ENCODE measurements at places on chromosomes 6 and 20.

DNA sequence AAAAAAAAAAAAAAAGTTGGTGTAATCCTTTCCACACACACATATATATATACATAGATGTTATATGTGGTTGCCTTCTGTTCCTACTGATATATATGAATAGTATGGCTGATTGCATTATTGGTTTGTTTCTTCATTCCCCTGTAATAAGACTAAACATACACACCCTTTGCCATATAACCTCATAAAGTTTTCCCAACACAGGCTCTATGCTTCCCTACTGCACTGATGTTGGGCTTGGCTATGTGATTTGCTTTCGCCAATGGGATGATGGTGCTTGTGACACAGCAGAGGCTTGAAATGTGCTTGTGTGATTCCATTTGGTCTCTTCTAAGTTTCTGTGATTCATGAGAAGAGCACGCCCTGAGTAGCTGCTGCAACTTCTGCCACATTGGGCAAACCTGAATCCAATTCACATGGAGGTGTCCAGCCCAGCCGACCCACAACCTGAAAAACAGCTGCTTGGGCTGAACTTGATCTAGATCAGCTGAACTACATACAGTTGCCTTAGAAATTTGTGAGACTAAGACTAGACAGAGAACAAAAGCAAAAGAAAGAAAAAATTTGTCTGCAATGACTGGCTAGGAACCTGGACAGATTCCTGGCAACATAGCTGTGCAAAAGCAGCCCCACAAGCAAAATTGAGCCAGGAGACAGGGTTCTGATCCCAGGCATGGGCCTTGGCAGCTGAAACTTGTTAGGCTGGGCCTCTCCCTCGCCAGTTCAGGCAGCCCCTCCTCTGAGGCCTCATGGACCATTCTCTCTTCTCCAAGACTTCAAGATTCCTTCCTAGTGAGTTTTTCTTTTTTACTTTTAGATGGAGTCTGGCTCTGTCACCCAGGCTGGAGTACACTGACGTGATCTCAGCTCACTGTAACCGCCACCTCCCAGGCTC lies 13.4 kb upstream of the TBC1D20 start:
- DNase-seq: no peak

- no peak for DNase-seq
These were observed 58.1 kb downstream of the L3MBTL3 start for GRCh38 chr6:130076512-130076911.

- DNase-seq: no peak
These were observed 35.0 kb downstream of the FOXF2 start for GRCh38 chr6:1424306-1424927.

- peak; percentile 5 for DNase-seq
These were observed 2.7 kb upstream of the PAX1 start for GRCh38 chr20:21702553-21703470.

DNA sequence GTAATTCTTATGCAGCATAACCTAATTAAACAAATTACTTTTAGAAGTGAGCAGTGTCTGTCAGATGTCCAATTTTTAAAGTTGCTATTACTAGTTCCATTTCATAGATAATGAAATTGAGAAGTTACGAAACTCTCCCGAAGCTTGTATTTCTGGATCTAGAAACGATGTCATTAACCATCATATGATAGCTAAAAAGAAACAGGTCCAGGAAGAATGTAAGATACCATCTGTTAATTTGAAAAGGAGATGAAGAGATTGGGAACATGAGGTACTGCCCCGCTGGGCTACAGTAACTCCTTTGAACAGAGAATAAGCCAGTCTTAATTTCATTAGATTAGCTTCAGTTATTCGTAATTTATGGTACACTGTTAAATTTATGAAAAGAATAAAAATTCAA lies 47.5 kb upstream of the TMX4 start:
- DNase-seq: no peak

- DNase-seq: no peak
These were observed 505.0 kb downstream of the PRKN start for GRCh38 chr6:162222521-162222920.

DNA sequence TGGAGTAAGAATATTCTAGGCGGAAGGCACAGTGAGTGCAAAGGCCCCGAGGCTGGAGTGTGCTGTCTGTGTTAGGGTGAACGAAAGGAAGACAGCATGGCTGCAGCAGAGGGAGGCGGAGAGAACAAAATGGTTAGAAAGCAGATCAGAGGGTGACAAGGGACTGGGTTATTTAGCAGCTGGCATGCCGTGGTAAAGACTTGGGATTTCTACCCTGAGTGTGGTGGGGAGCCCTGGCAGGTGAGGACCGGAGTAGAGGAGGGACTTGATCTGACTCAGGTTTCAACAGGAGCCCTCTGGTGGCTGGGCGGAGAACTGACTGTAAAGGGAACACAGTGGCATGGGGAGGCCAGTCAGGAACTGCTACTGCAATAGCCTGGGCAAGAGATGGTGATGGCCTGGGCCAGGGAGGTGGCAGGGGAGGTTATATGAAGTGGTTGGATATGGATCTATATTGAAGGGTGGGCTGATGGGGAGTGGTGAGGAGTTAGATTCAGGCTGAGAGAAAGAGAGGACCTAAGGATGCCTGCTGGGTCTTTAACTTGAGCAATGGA lies 38.0 kb downstream of the PIM1 start:
- DNase-seq: peak; percentile 84

- DNase-seq: no peak
These were observed 1.5 kb upstream of the HMGN4 start for GRCh38 chr6:26536571-26537159.

DNA sequence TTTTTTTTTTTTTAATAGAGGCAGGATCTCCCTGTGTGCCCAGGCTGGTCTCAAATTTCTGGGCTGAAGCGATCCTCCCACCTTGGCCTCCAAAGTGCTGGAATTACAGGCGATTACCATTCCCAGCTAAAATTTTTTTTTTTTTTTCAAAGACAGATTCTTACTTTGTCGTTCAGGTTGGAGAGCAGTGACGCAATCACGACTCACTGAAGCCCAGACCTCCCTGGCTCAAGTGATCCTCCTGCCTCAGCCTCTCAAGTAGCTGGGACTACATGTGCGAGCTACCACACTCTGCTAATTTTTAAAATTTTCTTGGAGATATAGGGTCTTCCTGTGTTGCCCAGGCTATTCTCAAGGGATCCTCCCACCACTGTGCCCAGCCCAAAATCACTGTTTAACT lies 58.0 kb upstream of the MYO6 start:
- DNase-seq: no peak

DNA sequence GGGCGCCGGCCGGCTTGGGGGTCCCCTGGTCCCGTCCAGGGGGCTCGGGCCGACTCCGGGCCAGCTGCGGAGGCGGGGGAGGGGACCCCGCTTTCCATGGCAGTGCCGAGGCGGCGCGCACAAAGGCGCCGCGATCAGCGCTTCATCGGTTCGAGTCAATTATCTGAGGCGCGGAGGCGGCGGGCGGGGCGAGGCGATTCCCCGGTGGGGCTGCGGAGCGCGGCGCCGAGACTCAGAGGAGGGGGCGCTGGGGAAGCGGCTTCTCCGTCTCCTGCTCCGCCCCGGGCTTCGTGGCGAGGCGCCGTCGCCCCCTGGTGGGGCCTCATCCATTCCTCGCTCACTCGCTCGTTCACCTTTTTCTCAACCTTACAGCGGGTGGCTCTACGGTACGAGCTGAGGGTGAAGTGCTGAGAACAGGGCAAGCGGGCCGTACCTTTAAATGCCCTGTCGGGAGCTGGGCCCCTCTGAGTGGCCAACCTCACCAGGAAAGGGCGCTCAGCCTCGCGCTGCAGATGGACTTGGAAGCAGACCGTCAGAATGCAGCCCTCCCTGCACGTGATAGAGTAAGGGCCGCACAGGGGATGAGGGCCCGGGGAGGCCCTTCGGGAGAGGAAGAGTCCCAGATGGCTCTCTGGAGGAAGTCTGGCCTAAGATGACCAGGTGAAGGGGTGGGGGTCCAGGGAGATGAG lies 39.9 kb downstream of the SLC52A3 start:
- peak; percentile 28 for DNase-seq

- no peak for DNase-seq
These were observed 27.2 kb downstream of the IL17F start for GRCh38 chr6:52216932-52217575.

GRCh38 chr6:16316741-16317251 lies 78.4 kb downstream of the GMPR start:
- no peak for DNase-seq

DNA sequence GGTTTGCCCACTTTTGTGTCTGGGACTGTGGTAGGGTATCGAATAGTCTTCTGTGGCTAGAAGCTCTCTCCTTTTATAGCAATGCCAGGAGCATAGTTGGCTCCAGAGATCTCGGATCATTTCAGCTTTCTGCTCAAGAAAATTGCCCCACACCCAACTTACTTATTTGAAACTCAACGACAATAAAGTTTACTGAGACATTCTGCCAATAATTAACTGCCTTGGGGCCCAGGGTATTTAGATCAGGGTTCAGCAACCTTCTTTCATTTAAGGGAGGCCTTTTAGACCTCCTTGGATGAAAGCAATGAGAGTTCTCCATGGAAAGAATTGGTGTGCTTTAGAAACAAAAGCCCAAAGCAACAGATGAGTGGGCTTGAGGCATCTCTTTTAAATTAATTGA lies 53.8 kb upstream of the GMPR start:
- no peak for DNase-seq

DNA sequence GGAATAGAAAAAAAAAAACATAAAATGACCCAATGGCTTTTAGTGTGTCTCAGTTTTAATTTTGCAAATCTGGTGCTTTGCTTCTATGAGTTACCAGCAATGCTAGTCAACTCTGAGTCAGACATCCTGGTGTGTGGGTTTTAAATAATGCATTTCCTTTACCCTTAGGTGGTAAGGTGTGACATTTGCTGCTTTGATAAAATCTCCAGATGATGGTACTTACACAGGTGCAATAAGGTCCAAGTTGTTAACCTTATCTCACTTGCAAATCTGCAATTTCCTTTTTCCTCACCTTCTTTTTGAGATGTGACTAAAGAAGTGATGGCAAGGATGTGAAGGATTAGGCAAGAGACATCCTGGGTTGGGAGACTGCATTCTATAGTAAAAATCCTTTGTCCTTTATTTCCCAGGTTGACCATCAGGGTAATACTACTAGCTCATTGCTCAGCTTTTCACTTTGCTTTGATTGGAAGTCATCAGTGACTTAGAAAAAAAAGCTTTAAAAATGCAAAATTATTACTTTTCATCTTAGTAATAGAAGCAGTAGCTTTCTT lies 818.5 kb upstream of the FLRT3 start:
- no peak for DNase-seq

- no peak for DNase-seq
These were observed 2.8 kb downstream of the RIOK1 start for GRCh38 chr6:7392402-7392801.

DNA sequence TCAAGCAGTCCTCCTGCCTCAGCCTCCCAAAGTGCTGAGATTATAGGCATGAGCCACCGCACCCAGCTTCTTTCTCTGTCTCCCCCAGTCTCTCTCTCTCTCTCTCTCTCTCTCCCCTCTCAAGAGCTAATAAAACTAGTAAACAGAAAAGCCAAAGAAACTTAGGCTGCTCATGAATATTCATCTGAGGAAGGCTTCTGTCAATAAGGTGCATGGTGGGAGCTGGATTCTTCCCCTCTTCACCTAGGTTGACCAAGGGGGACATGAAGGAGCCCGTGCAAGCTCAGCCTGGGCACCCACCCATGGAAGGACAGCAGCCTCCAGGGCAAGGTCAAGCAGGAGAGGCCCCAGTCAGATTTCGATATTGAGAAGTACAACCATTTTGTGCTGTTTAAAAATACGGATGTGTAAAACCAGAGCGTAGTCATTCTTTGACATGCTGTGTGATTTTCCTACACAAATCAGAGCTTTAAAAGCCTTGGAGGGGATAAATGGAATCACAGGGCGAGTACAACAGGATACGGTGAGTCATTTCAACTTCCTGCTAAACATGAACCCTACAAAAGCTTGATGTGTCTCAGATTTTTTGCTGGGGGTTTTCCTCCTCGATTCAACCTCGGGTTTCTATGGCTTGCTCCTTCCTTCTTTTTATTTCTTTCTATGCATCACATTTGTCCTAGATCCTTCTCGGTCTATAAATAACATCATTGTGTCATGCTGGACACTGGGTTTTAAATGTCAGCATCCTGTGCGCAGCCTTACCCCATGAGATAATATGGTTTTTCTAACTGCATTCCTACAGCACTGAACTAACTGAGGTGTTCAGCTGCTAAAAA lies 368.9 kb upstream of the JARID2 start:
- peak; percentile 18 for DNase-seq

GRCh38 chr6:157099912-157100593 lies 223.3 kb downstream of the TMEM242 start:
- DNase-seq: no peak

GRCh38 chr6:132304891-132305305 lies 96.4 kb downstream of the MOXD1 start:
- no peak for DNase-seq

- no peak for DNase-seq
These were observed 59.7 kb downstream of the KIF13A start for GRCh38 chr6:17927705-17928104.

DNA sequence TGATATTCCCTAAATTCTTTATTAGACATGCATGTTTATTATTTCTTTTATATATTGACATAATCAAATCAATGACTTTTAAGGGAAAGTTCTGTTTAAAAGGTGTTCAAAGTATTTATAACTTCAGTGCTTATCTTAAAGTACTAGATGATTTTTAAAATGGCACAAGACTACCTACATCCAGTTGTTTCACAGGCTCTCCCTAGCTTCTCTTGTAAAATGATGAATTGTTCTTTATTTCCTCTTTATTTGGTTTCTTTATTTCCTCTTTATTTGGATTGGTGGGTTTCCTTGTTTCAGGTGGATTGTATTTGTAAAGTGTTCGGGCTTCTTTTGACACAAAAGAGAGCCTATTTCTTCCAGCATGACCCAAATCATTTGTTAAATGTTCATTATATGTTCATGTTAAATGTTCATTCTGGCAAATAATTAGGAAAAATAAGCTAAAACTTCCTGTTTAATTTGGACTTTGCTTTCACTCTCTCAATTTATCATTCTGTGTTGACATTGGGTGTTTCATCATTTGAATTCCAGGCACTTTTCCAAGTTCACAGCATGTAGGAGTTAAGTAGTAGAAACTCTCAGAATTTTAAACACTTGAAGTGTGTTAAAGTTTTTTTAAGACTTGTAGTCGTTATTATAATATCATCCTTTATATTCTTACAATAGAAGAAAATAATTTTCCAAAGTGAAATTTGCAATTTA lies 24.6 kb downstream of the MLIP start:
- no peak for DNase-seq

- no peak for DNase-seq
These were observed 50.8 kb downstream of the PREX1 start for GRCh38 chr20:48777005-48777404.

DNA sequence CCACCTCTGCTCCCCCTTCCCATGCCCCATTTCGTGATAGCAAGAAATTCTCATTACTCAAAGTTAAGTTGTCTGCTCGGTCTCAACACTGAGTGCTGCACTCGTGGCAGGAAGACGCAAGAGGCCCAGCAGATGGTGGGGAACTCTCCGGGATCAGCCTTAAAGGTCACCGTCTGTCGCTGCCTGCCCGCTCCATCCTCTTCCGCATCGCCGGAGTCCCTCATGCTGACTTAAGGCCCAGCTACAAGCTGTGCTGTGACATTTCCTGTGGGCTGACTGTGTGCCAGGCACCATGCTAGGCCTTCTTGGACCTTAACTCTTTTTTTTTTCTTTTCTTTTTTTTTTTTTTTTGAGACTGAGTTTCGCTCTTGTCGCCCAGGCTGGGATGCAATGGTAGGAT lies 17.8 kb downstream of the GRM4 start:
- DNase-seq: no peak

GRCh38 chr6:16691324-16691723 lies 69.9 kb downstream of the ATXN1 start:
- DNase-seq: no peak
